ENCODE measurements at places on chromosomes 16 and 17.

DNA sequence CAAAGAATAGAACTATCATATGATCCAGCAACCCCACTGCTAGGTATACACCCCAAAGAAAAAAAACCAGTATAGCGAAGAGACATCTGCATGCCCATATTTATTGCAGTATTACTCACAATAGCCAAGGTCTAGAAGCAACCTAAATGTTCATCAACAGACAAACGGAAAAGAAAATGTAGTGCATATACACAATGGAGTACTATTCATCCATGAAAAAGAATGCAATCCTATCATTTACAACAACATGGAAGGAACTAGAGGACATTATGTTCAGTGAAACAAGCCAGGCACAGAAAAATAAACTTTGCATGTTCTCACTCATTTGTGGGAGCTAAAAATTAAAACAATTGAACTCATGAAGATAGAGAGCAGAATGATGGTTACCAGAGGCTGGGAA, 55.3 kb downstream of the WDR59 start:
- DNase-seq = no peak

- no peak for DNase-seq
Observed at GRCh38 chr17:72117535-72118334, 3.1 kb upstream of the SOX9 start.

GRCh38 chr17:31096106-31096436, 1.3 kb downstream of the NF1 start:
- no peak for DNase-seq

DNA sequence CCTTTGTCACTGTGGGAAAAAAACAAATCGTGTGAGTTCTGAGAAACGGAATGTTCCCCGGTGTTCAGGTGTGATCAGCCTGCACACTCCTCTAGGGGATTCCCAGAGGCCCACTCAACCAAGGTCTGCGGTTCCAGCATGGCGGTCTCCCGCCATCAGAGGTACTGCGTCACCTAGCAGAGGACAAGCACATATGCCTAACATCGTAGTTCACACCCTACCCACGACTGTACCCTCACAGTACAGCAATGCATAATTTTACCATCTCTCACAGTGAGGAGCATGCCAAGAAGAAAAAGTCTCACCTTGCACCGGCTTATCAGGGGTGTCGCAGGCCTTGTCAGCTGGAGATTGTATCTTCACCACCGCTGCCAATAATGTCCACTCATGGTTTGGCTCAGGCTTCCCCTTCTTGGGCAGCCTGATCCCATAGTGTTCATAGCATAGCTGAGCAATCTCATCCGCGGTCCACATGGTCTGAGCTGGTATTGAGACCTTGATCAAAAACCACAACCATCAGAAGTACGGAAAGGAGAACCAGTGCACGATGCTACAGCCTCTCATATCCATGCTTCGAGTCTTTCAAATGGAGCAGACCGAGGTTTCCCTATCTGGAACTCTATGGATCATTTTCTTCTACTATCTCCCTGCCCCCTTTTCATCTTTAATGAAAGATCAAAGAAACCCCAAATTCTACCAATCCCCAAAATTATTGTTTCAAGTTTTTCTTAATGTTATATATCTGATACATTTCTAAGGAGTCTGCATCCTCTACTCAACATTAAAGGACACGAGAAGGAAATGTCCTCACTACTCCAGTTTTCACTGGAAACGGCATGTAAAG, 2.5 kb downstream of the ADAT1 start:
- DNase-seq = no peak

DNA sequence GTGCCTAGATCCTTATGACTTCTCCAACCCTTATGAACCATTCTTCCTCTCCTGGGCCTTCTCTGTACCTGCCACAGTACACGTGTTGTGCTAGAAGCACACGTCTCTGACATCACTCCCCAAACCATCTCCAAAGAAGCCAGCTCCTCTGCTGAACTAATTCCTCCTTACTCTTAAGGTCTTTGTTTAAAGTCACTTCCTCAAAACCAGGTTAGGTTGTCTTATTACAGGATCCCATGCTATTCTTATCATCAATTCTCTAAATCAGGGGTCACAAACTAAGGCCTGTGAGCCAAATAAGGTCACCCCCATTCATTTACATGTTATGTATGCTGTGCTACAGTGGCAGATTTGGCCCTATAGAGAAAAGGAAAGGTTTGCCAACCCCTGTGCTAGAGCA, 4.0 kb downstream of the SUPT6H start:
- DNase-seq = no peak
